A549 treated with DMSO at 1 μM for 4 hours (cell line): ENCODE measurements at places on chromosomes 11 and 22. TPM values are rescaled to one million over a fixed set of nuclear protein-coding genes. Genes with fewer than 3 reads are reported as not detected.

Gene CD81
- total RNA-seq = 347 to 412 TPM (median 389 TPM) in 5 replicates

Gene LDHAL6A
- not detected in 5 replicates for total RNA-seq

Gene GUCY1A2
- 0.03 to 0.10 TPM (median 0.07 TPM) in 5 replicates for total RNA-seq

Gene HTATIP2
- 188 to 198 TPM (median 193 TPM) in 5 replicates for total RNA-seq

Gene SMTNL1
- total RNA-seq = not detected in 5 replicates

Gene OR10A2
- total RNA-seq = not detected in 5 replicates

Gene SLC5A1
- total RNA-seq = 0.04 to 0.08 TPM in 2 of 5 replicates, not detected in the others

Gene GLB1L2
- total RNA-seq = 2.1 to 2.4 TPM (median 2.2 TPM) in 5 replicates

Gene HEPN1
- not detected in 5 replicates for total RNA-seq

Gene GLYAT
- total RNA-seq = not detected in 5 replicates

Gene APOBEC3B
- total RNA-seq = 28.1 to 32.2 TPM (median 30.9 TPM) in 5 replicates
